ENCODE measurements at places on chromosomes 2 and 18. TPM values are rescaled to one million over a fixed set of nuclear protein-coding genes. Genes with fewer than 3 reads are reported as not detected.

AFF3 gene
- total RNA-seq = 15.5 TPM

ABCG8 gene
- not detected for total RNA-seq

AMER3 gene
- not detected for total RNA-seq

SF3B6 gene
- 66.7 TPM for total RNA-seq

IFT172 gene
- total RNA-seq = 15.8 TPM

RFTN2 gene
- 5.4 TPM for total RNA-seq

DNA sequence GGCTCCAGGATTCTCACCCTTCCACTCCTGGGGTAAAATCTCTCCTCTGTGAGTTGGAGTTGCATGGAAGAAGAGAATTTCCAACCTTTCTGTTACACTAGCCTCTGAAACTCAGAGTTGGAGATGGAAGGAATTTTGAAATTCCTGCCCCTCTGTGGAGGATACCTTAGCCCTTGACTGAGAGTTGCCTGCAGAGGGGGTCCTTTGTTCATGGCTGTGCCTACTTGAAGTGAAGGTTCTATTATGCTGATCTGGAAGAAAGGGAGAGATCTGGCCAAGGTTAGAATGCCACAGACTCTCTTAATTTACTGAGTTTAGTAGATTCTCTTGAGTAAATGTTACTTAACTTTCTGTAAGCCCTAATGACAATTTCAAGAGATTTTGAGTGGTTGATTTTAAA lies 626.6 kb upstream of the GYPC start:
- no peak for DNase-seq

- no peak for DNase-seq
Measured at GRCh38 chr2:46732127-46732526, 183.5 kb downstream of the MCFD2 start.

GRCh38 chr2:148952621-148953020 lies 77.6 kb downstream of the KIF5C start:
- DNase-seq = no peak

GRCh38 chr18:3305933-3306332 lies 44.0 kb downstream of the MYL12B start:
- DNase-seq = no peak

- DNase-seq = peak; percentile 80
Measured at GRCh38 chr2:27095745-27096651, 9.4 kb downstream of the KHK start.

DNA sequence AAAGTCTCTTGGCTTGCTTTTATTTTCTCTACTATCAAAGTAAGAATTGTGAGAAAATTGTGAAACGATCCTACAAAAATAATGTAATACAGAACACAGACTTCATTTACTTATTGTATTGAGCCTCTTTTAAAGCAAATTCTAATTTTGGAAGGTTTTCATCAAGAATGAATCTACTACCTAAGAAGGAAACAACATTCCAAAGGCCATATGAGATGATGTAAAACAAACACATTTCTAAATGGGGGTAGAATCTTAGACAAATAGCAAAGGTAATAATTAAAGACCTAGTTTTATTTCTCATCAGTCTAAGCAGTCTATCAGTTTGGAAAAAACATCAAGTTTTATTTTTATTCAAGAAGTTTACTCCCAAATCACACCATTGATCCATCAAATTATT lies 20.6 kb downstream of the FN1 start:
- no peak for DNase-seq

DNA sequence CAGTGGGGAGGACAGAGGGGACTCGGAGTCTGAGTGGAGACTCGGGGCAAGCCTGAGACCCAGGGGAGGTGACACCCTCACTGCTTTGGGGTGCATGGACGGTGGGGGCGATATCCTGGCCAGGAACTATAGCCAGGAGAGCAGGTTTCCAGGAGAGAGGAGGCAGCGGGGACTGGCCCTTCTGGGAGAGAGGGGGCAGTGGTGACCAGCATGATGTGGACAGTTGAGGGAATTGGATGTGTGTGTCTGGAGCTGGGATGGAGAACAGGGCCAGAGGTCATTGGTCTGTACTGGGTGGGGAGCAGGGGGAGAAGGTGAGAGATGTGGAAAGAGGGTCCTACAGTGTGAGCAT lies 63.6 kb downstream of the ACKR3 start:
- DNase-seq = peak; percentile 40

GRCh38 chr2:219297766-219298456 lies 11.3 kb downstream of the PTPRN start:
- no peak for DNase-seq

DNA sequence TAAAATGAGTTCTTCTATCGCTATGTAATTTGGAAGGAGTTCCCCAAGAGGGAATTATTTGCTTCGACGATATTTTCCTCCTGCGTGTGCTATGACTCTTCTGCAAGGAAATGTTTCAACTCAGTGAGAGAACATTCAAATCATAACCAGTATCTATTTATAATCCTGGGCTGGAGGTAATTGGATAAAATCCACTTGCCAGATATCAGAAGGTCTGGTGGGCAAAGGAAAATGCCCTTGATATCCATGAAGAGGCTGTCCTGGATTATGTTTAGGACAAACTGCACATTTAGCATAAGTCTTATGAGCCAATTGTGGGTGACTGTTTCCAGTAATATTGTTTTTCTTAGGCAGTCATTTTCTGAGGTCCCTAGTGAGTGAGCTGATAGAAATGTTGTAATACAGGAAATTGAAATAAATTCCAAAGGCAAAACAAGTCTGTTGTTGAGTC lies 17.7 kb downstream of the RPIA start:
- no peak for DNase-seq

DNA sequence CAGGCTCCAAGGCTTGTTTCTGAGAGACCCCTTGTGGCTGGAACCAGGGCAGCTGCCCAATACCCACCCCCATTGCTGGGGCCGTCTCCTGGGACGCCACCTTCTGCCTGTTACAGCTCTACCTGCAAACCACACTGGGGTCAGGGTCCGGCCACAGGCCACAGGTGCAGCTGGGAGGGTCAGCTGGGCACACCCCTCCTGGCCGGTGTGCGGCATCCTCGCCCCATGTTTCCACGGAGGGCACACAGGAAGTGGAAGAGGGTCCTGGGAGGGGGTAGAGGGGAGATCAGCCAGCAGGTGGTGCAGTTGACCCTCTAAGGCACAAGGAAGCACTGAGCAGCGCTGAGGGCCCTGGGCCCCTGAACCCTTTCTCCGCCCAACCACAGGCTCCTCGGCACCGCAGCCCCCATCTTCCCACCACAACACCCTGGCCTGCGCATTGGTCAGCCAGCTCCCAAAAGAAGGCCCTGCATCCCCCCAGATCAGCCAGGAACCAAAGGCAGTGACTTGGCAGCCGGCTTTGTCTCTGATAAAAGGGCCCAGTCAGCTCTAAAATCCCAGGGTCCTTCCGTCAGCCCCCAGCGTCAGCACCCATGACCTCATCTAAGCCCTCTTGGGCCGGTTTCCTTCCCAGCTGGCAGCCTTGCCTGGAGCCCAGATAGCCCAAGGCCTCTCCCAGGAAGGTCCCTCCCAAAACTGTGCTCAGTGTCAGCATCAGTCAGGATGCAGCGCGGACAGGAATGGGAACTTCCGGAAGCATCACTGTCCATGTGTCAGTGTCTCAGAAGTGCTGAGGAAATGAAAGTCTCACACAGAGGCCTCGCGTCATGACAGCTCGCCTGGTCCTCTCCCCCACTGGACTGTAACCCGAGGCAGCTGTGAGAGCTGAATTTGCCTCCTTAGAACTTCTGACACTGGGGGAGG lies 1.7 kb downstream of the ERFE start:
- DNase-seq = peak; percentile 70

GRCh38 chr18:41059126-41059415 lies 896.0 kb upstream of the PIK3C3 start:
- DNase-seq = no peak

DNA sequence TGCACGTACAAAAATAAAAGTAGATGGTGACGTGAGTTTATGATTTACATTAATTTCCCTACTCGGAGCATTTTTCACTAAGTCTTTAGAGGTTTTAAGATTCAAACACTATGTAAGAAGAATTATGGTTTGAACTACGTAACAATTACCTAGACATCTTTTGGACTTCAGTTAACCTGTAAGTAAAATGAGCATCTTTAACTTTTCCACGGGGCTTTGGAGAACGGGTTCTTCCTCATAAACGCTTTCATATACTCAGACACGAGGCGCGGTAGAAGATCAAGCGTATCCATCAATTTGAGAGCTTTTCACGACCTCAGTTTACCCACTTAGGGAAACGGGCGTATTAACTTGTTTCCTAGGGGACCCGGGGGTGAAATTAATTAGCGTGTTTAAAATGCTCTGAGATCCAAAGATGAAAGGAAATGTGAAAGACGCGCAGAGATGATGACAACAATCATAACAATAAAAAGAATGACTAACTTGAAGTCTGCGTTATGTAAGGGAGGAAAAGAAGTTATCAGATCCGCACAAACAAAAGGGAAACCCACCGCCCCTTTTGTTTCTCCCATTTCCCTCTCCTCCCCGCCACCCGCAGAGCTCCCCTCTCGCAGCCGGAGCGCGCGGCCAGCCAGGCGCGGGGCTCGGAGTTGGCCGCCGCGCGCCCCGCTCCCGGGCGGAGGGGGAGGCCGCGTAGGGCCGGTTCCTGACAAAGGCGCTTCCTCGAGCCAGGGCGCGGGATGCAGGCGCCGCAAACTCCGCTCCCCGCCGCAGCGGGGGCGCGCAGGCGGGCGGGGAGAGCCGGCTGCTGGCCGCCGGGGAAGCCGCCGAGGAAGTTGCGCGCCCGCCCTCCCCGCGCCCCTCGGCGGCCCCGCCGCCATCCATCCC lies 807 bp downstream of the PELI1 start:
- no peak for DNase-seq

- peak; percentile 77 for DNase-seq
Measured at GRCh38 chr2:63842149-63843061, 709 bp downstream of the UGP2 start.

DNA sequence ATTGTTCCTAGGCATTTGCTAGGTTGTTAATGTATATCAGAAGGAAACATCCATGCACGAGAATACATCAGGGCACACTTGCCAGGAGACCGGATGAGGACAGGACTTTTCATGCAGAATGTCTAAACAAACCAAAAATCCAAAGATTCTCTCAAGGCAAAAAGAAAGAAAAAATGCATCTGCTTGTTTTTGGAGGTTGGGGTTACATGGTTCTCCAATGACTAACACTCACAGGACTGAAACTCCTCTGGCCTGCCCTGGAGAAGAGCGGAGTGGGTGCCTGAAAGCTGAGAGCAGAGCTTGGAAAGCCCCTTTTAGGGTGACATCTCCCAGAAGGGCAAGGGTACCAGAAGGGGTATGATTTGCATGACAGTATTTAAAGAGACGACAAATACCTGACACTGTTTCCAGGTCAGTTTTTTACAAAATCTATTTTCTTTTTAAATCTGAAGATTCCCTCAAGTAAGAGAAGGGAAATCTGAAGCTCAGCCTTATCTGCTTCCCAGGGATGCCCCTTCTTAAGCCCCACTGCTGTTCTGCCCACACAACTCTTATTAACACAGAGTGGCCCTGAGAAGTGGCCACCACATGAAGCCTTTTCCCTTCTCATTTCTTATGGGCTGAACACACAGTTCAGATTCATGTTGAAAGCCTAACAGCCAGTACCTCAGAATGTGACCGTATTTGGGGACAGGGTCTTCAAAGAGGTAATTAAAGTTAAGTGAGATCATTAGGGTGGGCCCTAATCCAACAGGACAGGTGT lies 216.4 kb downstream of the STK39 start:
- no peak for DNase-seq

GRCh38 chr2:240205348-240205747 lies 64.9 kb upstream of the OTOS start:
- peak; percentile 68 for DNase-seq
